HepG2 (cell line): ENCODE measurements at places on chromosomes 5 and 9. TPM values are rescaled to one million over a fixed set of nuclear protein-coding genes. Genes with fewer than 3 reads are reported as not detected.

STC2 gene
- total RNA-seq = 10.7 and 27.1 TPM in 2 replicates

IL31RA gene
- not detected in 2 replicates for total RNA-seq

CCL27 gene
- not detected in 2 replicates for total RNA-seq

KLF4 gene
- 0.20 TPM in 1 of 2 replicates, not detected in the other for total RNA-seq

PCDHB3 gene
- 0.27 and 0.29 TPM in 2 replicates for total RNA-seq

PCDHB15 gene
- 0.22 and 0.27 TPM in 2 replicates for total RNA-seq

STK32A gene
- not detected in 2 replicates for total RNA-seq

DNA sequence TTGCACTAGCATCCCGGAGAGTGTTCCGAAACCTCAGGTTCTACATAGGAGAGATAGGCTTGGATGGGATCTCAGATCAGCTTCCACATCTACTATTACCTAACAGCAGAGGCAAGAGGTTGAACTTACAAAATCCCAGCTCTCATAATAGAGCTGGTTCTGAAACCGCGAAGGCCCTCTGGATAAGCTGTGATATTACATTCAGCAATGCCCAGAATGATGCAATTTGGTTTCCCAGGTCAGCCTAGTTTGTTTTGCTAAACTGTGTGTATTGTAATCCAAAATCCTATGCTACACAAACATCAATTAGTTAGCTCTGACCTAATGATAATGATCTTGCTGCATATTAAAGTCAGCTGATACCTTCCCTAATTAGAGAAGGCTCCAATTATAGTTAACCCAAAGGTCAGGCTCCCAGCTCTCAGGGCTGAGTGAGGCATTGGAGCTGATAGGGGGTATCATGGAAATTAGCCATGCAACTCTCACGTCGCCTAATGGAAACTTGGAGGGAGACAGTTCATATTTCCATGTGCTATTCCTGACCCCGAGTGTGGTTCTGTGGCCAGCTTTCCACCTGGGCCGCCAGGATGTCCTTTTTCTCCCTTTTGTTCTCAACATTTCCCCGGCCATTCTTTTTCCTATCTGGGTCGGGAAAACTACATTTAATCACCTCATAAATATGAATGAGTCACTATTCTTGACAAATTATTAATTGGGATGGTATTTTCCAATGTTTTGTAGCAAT lies 278.4 kb upstream of the IRX1 start:
- no peak for DNase-seq

GRCh38 chr5:43044181-43044914 lies 4.2 kb upstream of the ANXA2R start:
- no peak for DNase-seq

- DNase-seq = peak; percentile 40
These were observed 70.5 kb downstream of the PIK3R1 start for GRCh38 chr5:68285851-68286611.

- peak; percentile 45 for DNase-seq
These were observed 66.8 kb upstream of the ITGA2 start for GRCh38 chr5:52922384-52922783.

DNA sequence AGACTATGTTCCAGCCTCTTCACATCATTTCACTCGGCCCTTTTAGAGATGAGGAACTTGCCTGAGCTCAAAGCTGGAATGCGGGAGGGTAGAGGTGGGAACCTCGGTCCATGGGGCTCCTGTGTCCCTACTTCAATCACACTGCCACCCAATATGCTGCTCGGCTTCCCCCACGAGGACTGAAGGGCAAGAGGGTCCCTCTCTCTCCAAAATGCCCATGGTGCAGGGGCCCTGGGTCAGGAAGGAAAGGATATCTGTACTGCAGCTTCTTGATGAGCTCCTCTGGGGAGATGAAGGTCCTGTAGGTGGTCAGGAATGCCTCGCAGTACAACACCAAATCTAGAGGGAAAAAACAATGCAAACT lies 46.5 kb downstream of the PRRT1B start:
- DNase-seq = no peak

DNA sequence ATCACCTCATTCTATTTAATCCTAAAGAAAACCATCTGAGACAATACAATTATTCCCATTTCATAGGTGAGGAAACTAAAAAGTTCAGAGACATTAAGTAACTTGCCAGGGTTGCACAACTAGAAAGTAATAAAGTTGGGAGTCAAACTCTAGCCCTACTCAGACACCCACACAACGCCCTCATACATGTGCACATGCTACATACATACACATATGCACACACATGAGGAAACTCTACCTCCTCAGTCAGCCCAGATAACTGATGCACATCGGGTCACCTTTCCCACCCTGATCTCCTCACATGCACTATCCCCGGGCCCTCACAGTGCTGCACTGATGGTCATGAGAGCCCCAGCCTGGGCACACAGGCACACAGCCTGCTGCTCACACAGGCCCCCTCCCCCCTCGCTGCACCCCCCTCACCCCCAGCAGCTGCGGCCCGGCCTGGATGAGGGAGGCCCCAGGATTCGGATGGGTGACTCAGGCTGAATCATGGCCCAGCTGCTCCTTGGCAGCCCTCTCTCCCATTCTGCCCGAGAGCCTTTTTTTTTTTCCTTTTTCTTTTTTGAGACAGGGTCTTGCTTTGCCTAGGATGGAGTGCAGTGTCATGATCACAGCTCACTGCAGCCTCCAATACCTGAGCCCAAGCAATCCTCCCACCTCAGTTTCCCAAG lies 5.0 kb upstream of the GPRIN1 start:
- DNase-seq = no peak

GRCh38 chr9:4959031-4959430 lies 26.0 kb upstream of the JAK2 start:
- DNase-seq = no peak

DNA sequence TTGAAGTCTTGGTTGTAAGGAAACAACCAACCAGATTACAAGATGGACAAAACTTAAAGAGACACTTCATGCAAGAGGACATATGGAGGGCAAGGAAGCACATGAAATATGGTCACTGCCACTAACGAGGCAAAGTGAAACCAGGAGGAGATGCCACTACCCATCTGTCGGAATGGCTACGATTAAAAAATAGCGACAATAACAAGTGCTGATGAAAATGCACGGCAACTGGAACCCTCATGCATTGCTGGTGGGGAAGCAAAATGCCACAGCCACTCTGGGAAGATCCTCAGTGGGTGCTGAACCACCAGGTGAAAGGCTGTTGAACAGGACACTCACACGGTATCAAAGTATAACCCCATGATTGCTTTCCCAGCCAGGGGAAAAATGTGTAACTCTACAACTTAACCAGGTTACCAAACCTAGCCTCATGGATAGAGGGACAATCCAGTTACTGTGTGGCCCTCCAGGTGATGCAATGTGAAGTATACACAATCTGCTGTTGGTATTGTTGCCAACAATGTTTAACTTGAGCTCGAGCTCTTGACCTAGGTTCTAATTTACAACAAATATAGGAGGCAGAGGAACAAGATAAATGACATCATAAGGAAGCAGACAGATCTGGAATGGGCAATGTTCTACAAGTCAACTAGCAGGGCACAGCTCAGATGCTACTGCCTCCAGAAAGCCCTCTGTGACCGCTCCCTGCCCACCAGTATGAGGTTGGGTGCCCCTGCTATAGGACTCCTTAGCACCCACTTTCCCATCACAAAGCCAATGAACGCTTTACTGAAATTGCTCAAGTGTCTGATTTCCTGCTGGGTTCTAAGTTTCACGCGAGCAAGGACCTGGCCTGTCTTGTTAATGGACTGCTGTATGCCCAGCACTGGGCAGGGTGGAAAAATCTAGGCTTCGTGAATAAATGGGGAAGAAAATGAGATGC lies 25.8 kb downstream of the SH3PXD2B start:
- DNase-seq = peak; percentile 84

- no peak for DNase-seq
These were observed 61.8 kb downstream of the BRINP1 start for GRCh38 chr9:119307471-119307870.

- DNase-seq = no peak
These were observed 367.7 kb upstream of the PRR16 start for GRCh38 chr5:120096413-120096812.

DNA sequence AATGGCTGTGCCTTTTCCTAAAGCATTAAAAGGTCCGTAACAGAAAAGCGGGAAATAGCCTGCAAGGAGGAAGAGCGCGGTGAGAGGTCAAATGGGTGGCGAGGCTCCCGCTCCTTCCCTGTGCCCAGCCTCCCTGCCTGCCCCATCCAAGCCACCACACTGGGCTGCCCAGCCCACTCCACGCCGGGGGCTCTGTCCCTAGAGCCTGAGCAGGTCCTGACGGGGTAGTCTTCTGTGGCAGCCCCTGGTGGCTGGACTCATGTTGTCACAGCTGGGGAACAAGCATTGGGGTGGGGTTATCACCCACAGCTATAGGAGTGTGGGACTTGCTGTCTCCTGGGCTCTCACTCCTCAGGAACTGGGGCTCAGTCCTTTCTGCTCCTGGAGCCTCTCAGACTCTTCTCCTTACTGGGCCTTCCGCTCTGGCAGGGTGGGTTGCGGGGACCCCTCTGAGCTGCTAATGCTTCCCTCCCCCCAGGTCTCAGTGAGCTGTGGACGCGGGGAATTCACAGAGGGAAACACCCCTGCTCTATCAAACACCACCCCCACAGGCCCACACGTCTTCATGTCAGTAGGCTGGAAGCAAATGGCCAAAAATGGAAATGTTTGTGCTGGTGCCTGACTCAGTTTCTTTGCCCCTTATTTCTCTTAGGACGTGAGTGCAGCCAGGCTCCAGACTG lies 152.4 kb upstream of the PHYKPL start:
- no peak for DNase-seq

- no peak for DNase-seq
These were observed 6.5 kb upstream of the RAPGEF6 start for GRCh38 chr5:131641494-131641893.

GRCh38 chr9:78015241-78015640 lies 16.4 kb downstream of the GNAQ start:
- no peak for DNase-seq

- no peak for DNase-seq
These were observed 238.1 kb downstream of the MED10 start for GRCh38 chr5:6140219-6140618.

GRCh38 chr9:126536841-126537465 lies 76.8 kb upstream of the LMX1B start:
- DNase-seq = no peak

GRCh38 chr5:167576126-167576525 lies 715.3 kb upstream of the WWC1 start:
- DNase-seq = no peak

DNA sequence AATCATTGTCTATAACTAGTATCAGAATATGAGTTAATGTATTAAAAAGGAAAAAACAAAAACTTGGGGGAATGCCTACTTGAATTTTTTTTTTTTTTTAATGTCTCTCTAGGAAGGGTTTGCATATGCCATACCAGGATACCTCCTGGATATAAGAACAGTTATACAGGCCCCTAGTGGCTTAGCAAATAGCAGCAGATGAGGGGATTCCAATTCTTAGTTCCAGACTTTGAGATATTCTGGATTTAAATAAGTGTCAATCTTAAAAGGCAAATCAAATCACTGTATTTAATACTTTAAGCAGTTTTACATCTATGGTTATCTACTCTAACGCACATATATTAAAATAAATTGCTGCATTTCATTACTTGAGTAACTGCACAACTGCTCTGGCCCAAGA lies 1055.5 kb upstream of the DMAC1 start:
- no peak for DNase-seq

GRCh38 chr5:156715287-156715686 lies 134.8 kb upstream of the PPP1R2B start:
- DNase-seq = no peak

- DNase-seq = peak; percentile 50
These were observed 57.2 kb downstream of the COL5A1 start for GRCh38 chr9:134698587-134699342.

DNA sequence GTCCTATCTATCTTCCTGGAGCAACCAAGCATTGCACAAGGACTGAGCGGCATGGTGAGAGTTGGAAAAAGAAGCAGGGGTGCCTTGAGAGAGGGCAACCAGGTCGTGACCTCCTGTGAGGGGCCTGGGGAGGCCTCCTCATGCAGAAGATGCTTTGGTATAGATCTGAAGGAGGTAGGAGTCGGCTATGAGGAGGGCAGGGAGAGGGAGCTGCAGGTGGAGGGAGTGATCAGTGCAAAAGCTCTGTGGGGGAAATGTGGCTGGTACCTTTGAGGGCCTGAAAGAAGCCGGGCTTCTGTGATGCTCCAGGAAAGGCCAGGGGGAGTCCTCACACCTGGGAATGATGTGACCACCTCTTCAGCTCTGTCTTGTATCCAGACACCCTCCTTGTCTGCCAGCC lies 3.6 kb upstream of the SLC25A48 start:
- no peak for DNase-seq

GRCh38 chr5:165525271-165525670 lies 2019.9 kb downstream of the MAT2B start:
- DNase-seq = no peak

DNA sequence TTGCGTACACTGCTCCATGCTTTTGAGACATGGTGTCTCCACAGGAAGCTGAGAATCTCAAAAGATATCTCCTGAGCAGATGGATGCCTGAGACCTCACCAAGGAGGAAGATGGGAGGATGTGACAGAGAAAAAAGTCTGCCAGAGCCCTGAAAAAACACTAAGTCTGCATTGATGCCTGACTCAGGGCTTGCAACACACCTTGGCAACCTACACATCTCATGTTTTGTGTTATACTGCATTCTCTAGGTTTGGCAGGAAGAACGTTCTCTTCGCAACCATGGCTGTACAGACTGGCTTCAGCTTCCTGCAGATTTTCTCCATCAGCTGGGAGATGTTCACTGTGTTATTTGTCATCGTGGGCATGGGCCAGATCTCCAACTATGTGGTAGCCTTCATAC lies 19.2 kb downstream of the SLC22A4 start:
- no peak for DNase-seq

GRCh38 chr5:177083357-177083756 lies 3.4 kb upstream of the FGFR4 start:
- no peak for DNase-seq

DNA sequence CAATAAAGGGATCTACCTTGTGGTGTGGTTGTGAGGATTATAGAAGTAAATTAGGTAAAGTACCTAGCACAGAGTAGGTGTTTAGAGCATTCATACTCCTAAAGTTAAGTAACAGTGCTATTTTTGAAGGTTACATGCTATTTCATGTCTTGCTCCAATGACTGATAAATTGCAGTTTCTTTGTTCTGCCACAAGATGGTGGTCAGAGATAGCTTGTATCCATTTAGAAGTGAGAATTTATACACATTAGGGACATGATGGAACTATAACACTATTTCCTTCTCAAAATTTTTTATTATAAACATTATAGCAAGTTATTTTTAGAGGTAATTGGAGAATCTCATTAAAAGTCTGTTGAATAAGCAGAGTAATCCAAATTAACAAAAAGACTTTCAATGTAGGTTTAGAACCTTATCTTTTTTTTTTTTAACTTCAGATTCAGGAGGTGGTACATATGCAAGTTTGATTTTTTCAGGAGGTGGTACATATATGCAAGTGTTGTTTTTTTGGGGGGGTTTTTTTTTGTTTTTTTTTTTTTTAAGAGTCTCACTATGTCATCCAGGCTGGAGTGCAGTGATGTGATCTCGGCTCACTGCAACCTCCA lies 17.1 kb downstream of the MTREX start:
- peak; percentile 49 for DNase-seq

GRCh38 chr5:68920888-68921287 lies 172.9 kb upstream of the SLC30A5 start:
- no peak for DNase-seq

- DNase-seq = no peak
These were observed 2.7 kb downstream of the NTMT1 start for GRCh38 chr9:129628709-129629108.

- DNase-seq = no peak
These were observed 43.9 kb downstream of the PDCD1LG2 start for GRCh38 chr9:5554254-5554653.
